ENCODE measurements at places on chromosomes 4 and X.
A peak's percentile ranks its signal among the peaks of the same experiment; 100 is the strongest.

DNA sequence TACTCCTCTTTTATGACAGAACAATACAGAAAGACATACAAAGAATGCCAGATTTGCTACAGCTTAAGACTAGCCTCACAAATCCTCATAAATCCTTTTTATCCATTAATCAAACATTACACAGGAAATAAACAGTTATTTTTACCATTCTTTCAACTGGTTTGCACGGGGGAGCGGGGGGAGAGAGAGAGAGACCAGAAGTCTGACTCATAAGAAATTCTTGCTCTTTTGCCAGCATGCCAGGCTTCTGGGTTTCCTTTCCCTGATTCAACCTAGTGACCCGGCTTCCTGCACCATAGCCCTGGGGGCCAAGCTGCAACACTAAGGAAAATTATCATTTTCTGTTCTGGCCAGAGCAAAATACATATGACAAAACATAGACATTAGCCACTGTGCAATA is 6.8 kb upstream of the RRAGB start:
- no peak for DNase-seq

- no peak for DNase-seq
These were observed 1.3 kb downstream of the BDH2 start for GRCh38 chr4:103098341-103098740.

- DNase-seq, result peak; percentile 58
These were observed at the start of gene TEC for GRCh38 chr4:48268956-48269860. Gene TEC, minus strand, starts transcription at chr4:48269838. Its CDS starts 41,224 bp downstream, at chr4:48228614.

GRCh38 chr4:100843910-100844309 is 326.1 kb upstream of the EMCN start:
- no peak for DNase-seq

DNA sequence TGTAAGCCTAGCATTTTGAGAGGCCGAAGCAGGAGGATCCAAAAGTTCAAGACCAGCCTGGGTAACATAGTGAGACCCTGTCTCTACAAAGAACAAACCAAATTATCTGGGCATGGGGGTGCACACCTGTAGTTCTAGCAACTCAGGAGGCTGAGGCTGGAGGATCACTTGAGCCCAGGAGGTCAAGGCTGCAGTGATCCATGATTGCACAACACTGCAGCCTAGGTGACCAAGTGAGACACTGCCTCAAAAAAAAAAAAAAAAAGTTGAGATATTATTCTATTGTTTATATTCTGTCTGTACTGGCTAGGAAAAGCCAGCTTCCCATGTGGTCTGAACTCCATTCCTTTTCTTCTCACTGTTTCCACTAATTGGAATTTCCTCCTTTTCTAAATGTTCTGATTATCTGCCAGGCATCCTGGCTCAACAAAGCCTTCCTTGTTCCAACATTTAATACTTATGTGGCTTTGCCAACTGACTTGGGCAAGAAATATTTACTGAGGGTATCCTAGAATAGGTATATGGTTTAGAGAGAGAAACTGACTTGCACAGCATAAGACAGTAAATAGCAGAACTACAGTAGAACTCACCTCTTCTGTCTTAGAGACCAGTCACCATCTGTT is 175.2 kb upstream of the ADAMTS3 start:
- DNase-seq, result no peak

- no peak for DNase-seq
These were observed 126.5 kb downstream of the PTPN13 start for GRCh38 chr4:86720508-86721068.

GRCh38 chr4:61041527-61041926 is 158.6 kb upstream of the ADGRL3 start:
- DNase-seq, result no peak

DNA sequence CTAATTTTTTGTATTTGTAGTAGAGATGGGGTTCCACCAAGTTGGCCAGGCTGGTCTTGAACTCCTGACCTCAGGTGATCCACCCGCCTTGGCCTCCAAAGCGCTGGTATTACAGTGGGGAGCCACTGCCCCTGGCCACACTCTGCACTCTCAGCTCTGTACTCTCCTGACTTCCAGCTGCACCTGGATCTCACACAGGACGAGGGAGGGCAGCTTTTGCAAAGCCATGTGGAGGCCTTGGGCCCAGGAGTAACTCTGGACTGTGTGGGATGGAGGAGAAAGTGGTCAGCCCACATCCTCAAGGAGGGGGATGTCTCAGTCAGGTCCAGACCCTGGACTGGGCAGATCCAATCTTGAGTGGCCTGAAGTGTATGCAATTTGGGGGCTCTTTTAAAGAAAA is 23.0 kb downstream of the NAT8L start:
- DNase-seq, result no peak

DNA sequence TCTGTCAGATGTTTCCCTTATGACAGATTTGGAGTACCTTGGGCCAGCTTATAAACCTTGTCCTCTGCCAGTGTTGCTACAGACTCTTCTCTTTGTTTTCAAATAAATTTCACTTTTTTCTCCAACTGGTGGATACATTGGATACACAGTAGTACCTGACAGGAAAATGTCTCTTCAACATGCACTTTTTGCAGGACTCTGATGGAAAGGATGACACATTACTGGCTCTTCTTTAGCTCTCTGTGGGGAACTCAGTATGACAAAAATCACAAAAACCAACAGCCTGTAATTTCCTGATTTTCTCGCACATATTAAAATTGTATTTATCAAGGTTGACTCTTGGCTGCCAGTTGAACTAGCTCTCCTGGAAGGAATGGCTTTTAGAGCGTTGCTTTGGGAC is 61.3 kb upstream of the GIMD1 start:
- DNase-seq, result no peak

GRCh38 chr4:27288496-27288895 is 427.9 kb downstream of the STIM2 start:
- no peak for DNase-seq

DNA sequence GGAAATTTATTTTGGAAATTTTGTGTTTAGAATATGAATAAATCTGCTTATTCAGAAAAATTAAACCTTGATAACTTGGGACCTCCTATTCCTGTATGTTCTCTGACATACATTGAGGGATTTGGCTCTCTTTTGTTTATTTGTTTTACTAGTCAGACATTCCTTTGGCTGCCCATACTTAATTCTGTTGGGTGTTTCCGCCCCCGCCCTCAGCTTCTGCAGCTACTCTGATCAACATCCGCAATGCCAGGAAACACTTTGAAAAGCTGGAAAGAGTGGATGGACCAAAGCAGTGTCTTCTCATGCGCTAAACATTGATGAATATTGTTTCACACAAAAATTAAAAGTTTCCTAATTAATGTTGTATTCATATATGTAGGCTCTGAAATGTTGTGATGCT is 40.5 kb downstream of the RRAGB start:
- DNase-seq, result no peak

GRCh38 chr4:81796790-81797528 is 325.3 kb upstream of the RASGEF1B start:
- DNase-seq, result no peak

- no peak for DNase-seq
These were observed 29.1 kb downstream of the RAB33B start for GRCh38 chr4:139483000-139483399.

DNA sequence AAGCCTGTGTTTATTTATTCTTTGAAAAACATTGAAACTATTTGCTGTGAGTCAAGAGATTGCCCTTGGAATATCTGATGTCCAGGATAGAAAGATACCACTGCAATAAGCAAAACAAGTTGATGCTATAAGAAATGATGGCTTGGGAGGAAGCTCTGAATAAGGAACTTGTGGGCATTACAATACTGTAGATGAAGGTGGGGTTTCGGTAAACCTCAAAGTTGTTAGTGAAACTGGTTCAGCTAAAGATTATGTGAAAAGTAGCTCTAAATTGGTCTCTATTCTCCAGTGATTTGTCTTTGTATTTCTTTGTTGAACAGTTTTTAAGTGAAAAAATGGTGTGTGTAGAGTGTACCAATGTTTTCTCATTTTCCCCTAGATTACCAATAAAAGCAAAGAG is 128.7 kb downstream of the AKAP4 start:
- DNase-seq, result no peak

DNA sequence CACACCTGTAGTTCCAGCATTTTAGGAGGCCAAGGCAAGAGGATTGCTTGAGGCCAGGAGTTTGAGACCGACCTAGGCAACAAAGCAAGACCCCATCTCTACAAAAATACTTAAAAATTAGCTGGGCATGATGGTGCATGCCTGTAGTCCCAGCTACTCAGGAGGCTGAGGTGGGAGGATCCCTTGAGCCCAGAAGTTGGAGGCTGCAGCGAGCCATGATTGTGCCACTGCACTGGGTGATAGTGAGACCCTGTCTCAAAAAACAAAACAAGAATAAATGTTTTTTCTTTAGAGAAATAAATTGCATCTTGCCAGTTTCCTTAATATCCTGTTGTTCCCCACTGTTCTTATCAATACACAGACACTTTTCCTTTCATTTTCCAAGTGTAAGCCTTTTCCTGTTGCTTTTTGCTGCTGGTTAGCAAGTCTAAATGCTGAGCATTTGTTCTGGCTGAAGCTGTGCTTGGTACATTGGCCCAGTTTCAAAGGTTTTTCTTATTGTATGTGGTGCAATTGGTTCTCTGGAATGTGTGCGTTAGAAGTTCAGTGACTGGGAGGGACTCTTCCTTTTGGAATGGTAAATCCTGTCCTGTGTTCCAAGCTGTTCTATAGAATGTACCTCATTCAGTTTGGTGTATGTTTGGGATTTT is 98.2 kb downstream of the AFF1 start:
- DNase-seq, result no peak

DNA sequence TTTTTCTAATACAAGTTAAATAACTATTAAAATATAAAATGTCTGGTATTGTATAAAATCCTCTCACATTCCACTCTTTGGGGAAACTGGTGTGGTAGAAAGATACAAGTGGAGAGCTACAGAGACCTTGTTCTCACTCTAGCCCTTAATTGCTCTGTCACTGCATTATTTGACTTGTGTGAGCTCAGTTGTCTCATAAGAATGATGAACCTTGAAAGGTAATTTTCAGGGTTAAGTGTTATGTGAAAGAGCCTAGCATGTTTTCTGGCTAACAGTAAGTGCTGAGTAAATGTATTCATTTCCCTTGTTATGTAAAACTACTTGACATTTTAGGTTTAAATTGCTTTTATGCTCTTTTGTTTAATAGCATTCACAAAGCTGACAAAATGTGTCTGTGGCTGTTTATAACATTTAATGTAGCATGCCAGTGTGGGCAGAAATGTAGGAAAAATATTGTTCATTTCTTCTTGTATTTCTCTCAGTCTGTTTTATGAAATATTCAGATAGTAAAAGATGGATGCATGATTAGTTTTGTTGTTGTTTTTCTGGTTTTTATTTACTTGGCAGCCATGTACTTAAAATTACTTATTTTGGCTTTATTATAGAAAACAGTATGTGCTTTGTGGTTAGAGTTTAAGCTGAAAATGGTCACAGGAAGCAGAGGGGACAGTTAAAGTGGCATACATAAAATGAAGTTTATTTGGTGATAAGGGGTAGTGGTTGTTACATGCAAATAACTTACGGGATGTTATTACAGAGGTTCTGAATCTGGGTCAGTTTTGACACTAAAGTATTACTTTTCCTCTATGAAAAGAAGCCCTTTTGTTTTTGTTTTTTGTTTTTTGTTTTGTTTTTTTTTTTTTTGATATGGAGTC is 29.2 kb downstream of the SLAIN2 start:
- DNase-seq, result no peak

- peak; percentile 10 for DNase-seq
These were observed 333.9 kb upstream of the FSTL5 start for GRCh38 chr4:162497564-162498167.

DNA sequence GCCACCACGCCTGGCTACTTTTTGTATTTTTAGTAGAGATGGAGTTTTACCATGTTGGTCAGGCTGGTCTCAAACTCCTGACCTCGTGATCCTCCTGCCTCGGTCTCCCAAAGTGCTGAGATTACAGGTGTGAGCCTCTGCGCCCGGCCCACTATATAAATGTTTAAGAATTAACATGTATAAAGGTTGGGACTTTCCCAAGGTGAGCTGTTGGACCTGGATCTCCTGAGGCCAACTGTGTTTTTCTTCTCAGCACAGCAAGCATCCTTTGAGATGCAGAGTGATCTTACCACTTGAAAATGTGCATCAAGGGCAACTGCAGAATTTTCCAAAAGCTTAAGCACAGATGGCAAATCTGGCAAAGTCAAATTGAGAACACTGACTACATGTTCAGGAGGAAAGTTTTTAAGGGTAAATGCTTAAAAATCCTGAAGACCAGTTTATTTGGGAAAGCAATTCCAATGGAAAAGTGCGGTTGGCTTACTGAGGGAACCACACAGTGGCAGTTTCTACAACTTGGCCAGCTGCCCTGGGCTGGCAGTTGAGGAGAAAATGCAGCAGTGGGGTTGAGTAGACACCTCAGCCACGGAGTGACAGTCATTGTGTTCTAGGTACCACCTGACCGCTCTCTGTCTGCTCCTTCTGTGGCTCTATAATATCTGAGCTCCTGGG is 168.9 kb downstream of the CBR4 start:
- no peak for DNase-seq

DNA sequence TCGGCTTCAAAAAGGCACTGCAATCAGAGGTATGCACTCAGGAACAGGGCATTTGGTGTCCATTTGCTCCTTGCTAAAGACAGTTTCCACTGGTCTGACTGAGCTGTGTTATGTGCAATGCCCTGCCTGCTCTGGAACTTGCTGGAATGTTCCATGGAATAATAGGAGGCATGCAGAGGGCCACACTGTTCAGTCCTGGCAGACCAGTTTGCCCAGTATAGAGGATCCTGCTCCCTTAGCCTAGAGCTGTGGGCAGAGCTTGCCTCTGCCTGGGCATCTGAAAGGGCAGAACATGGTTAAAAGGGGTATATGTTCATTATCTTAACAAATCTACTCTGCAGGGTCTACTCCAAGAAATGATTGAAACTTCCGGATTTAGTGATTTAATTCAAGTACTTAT is 27.8 kb upstream of the CD99L2 start:
- DNase-seq, result no peak

DNA sequence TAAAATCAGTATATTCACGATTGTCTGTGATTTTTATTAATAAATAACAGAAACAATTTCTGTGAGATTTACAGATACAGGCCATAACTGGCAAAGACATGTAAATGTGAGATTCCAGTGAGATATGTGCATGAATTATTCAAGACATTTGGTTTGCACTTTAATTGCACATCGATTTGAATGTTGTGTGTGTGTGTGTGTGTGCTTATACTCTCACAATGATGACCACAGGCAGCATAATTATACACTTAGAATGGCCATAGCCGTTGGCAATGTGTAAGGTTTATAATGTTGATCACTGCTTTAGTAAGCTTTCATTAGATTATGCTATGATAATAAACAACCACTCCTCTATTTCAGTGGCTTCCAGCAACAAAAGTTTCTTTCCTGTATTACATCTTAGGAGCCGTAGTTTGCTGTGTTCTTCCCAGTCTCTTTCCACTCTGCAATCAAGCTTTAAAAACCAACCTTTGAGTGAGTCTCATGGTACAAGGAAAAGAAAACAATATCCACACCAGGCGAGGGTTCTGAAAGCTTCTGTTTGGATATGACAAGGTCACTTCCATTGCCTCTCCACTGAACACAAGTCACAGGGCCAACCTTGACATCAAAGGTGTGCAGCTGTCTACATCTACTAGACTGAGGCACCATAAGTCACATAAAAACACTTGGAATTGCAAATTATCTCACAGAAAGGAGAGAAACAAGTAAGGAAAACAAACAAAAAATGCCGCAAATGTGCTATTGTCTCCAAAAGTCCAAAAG is 897.7 kb downstream of the RAB28 start:
- no peak for DNase-seq
